ENCODE measurements at places on chromosomes 3 and 15.
A peak's percentile ranks its signal among the peaks of the same experiment; 100 is the strongest.

- peak; percentile 94 for DNase-seq
Observed at GRCh38 chr15:100721758-100722550, 119.6 kb downstream of the ASB7 start.

DNA sequence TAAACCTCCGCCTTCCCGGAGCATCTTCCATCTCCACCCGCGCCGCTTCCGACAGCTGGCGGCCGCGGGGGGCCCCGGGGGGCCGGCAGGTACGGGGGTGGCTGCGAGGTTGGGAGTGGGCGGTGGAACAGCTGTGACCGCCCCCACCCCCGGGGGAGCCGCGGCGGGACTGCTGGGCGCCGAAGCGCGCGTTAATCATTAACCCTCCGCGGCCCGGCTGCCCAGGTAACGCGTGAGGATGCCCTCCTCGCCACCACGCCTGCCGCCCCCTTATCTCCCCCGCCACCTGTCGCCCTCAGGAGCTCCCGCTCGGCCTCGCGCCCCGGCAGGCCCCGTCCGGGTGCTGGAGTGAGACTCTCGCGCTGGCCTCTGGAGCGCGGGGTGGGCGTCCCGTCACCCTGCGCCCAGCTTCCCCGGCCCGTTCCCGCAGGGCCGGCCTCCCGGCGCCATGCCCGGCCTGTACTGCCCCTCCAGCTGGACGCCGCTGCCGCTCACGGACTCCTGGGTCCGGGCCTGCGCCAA lies 757 bp downstream of the VWA5B2 start:
- DNase-seq: no peak

DNA sequence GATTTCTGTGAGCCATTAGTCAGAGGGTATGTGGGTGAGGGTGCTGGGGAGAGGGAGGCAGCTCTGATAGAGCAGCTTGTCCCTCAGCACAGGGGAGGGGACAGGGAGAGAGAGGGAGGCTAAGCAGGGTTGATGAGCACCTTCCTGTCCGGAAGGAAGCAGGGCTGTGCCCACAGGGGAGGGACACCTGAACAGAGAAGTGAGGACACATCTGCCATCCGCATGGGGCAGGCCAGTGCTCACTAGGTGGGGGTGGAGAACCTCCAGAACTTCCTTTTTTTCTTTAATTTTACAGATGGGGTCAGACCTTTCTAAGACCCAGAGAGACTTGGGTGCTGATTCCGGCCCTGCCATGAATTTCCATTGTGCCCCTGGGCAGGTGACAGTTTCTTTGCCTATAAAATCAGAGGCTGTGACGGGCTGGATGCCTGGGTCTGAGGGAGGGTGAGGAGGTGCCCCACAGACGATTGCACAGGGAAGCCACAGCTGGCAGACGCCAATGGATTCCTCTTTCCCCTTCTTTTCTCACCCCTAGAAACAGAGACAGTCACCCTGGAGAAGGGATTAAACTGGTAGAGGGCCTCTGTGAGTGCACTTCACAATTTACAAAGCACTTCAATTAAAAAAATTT lies 4.1 kb upstream of the TGM5 start:
- no peak for DNase-seq

DNA sequence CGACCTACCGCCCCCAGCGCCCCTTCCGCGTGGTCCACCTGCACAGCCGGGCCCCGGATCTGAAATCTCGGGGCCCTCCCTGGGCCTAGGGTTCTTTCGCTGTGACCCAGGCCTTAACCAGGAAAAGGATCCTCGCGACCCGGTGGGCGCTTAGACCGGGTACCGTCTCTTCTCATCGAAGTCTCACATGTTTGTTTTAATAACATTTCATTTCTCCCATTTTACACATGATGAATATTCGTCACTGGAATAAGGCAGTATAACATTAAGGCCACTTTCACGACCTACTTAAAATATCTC lies 277 bp upstream of the DALRD3 start:
- DNase-seq: no peak

GRCh38 chr3:122514123-122515019 lies at the start of gene KPNA1:
Gene KPNA1 (minus strand): TSS chr3:122514939. CDS start chr3:122496565, 18,374 bp downstream.
- DNase-seq: peak; percentile 97

- DNase-seq: no peak
Observed at GRCh38 chr3:160671231-160671630, 5.7 kb upstream of the ARL14 start.

DNA sequence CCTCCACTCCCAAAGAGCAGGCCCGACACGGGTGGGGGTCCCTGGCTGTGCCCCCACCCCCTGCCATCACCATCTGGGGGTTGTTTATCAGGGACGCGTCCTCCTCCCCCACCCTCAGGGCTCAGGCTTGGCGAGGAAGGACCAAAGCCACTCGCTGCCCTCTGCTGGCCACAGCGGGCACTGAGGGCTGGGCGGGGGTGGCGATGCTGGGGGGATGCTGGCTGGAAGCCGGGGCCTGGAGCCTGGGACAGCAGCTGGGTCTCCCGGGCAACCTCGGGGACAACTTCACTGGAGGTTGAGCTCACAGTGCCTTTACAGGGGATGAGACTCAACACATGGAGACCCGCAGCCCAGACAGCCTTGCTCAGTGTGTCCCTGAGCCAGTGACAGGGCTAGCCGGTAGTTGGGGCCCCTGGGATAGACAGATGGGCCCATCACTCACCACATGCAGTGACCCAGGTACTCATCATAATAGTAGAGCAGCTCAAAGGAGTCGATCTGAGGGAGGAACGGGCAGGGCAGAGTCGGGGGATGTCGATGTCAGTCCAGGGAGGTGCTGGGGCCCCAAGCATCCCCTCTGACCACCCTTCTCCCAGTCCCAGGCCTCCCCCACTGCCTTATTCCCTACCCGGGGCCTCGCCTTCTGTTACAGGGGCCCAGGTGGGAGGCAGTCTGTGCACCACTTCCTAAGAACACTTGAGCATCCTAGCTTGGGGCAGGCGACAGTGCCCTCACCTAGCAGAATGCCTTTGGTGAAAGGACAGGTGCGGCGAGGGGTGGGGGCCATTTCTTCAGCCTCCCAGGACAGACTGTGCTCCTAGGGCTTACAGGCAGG lies 5.9 kb upstream of the CALML4 start:
- DNase-seq: peak; percentile 84

GRCh38 chr3:67384760-67385397 lies 269.5 kb downstream of the SUCLG2 start:
- DNase-seq: peak; percentile 59

DNA sequence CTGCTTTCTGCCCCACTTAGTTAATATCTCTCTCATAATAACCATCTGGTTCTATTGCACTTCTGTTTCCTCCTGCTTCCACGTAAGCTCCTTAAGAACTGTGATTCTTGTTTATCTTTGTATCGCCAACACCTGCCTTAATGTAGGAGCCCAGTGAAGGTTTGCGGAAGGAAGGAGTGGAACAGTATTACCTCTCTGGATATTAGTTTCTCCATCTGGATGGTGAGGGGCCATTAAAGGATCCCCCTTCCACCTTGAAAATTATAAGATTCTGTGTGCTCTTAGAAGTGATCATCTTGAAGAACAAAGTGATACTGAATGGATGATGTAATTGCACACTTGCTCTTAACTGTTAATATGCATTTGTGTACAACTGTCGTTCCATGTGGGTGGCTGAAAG lies 2.2 kb downstream of the CHRNA5 start:
- DNase-seq: no peak

DNA sequence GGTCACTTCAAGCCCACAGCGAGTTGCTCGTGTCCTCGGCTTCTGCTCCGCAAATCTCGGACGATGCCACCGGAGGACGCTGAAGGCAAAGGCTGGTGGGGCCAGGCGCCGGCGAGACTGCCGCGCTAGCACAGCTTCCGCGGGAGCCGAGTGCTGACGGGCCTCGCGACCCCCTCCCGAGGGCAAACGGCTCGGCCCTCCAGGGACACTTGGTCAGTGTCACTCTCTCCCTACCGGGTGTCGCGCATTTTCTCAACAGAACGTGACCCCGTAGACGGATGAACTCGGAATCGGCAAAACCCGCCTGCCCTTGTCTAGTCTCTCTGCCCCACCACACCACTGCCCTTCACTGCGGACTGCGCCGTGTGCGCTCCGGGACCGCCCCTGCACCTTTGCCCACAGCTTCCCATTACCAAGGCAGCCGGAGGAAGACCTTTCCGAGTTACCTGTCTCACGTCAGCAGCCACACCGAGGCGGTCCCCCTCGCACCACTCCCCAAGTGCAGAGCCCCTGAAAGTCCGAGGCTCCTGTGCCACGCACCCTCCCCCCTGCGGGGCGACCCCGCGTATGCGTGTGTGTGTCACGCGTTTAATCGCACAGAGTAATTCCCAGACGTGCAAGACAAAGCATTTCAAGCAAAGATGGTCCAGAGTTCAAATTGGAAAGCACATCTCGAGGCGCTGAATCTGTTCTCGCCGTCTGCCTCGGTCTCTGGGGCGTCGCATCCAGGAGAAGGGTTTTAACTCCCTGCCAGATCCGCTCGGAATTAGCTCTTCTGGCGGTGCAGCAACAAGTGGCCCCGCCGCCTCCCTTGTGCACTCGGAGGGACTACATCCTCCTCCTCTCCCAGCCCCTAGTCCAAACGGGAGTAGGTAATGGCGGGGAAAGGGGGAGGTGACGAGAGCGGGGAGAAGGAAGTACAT lies 245.0 kb upstream of the TOPAZ1 start:
- no peak for DNase-seq

- DNase-seq: peak; percentile 52
Observed at GRCh38 chr3:15287565-15288330, 44.6 kb downstream of the SH3BP5 start.

GRCh38 chr3:179991883-179992282 lies 44.9 kb downstream of the PEX5L start:
- DNase-seq: no peak

- no peak for DNase-seq
Observed at GRCh38 chr15:80317389-80318182, 65.6 kb upstream of the CTXND1 start.

GRCh38 chr15:35963326-35963725 lies 417.4 kb upstream of the DPH6 start:
- no peak for DNase-seq

GRCh38 chr3:197308591-197308990 lies 10.2 kb upstream of the DLG1 start:
- DNase-seq: peak; percentile 39

- DNase-seq: peak; percentile 64
Observed at GRCh38 chr3:107421170-107421792, 44.0 kb downstream of the CCDC54 start.

DNA sequence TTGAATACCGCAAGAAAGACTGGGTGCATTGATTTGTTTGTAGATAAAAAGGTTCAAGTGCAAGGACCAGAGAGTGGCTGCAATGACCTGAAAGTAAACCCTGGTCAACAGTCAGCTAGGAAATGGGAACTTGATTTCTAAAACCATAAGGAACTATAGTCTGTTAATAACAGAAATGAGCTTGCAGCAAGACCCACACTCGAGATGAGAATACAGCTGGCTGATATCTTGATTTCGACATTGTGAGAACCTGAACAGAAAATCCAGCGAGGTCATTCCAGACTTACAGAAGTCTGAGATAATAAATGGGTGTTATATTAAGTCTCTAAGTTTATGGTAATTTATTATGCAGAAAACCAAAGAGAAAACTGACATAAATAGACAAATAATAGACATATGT lies 177.3 kb downstream of the NFKBIZ start:
- no peak for DNase-seq

DNA sequence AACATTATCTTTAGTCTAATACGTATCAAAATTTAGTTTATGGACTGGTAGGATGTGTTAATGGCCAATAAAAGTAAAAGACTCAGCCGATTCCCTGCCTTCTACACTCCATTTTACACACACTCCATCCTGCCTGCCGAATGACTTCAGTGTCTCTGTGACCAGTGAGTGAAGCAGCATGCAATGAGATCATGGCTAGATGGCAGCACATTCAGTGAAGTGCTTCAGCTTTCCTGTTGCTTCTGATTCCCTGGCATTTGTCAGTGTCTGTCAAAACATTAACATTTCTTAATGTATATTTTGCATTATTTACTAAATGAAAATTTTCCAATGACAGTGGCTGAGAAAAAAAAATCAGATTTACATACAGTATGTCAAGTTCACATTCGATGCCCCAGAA lies 412.0 kb downstream of the FHIT start:
- peak; percentile 2 for DNase-seq

DNA sequence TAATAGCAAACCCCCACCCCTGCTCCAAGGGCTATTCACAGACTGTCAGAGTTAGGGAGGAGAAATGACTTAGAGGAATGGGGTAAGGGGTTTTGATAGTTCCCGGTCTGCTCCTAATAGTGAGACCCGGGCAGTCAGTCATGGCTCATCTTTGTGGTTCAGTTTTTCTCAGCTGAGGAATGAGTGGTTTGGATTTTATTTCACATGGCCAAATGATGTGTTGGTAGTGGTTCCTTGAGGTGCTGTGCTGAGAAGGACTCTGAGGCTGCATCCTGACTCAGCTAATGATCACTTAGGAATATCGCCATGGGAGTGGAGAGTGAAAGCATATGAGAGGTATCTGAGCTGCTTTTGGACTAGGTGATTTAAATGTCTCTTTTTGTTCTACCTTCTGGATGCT lies 80.2 kb downstream of the LPP start:
- no peak for DNase-seq

DNA sequence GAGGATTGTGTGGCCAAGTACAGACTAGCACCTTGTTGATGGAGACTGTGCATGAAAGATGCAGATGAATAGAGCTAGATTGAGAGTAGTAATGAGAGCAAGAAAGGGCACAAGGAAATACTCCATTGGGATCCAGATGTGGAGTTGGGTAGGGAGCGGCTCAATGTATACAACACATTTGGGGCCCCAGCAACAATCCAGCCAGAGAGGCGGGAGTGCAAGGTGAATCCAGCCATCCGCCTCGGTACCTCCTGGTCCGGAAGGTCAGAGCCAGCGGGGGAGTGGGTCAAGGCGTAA lies 9.0 kb downstream of the ISL2 start:
- DNase-seq: no peak

DNA sequence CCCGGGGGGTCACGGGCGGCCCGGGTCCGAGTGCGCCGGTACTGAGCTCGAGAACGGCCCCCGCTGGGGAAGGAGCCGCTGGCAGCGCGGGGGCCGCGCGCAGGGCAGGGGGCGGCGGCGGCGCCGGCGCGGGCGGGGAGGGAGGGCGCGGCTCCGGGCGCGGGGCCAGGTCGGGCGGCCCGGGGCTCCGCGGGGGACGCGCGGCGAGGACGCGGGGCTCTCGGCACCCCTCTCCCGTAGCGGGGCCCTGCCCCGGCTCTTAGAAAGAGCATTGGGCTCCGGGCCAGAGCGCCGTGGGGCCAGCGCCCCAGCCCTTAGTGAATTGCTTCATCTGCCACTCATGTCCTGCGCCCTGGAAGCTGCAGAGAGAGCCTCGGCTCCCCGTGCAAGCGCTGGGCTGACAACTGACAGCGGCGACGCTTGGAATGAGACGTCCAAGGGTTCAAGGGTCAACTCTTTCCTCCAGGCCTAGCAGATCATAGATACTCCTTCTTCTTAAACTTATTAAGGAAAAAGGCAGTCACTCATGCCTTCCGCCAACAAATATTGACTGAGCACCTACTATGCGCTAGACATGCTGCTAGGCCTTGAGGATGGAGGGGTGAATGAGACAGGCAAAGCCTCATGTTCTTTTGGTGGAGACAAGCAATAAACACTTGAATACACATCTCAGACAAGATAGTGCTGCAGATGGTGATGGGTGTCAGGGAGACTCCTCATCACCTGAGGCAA lies 140.8 kb downstream of the SMAD6 start:
- peak; percentile 84 for DNase-seq

- no peak for DNase-seq
Observed at GRCh38 chr3:53377794-53378193, 30.5 kb upstream of the DCP1A start.

- no peak for DNase-seq
Observed at GRCh38 chr3:141648055-141648910, 89.8 kb upstream of the RNF7 start.
